ENCODE measurements at places on chromosomes 3 and 15.

GRCh38 chr15:53102483-53102882, 312.3 kb upstream of the ONECUT1 start:
- DNase-seq: no peak

DNA sequence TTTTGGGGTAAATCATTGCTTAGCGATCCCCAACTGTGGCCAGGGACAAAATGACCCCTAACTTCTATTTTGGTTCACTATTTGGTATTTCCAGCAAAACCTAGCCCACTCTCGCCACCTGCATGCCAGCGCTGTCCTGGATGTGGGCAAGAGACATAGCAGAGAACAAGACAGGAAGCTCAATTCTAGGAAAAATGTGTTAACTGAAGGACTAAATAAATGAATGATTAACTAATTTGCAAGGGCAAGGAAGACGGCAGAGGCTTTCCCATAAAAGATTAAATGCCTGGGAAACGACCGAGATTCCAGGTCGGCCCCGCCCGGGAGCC, 408 bp downstream of the NICN1 start:
- DNase-seq: no peak

DNA sequence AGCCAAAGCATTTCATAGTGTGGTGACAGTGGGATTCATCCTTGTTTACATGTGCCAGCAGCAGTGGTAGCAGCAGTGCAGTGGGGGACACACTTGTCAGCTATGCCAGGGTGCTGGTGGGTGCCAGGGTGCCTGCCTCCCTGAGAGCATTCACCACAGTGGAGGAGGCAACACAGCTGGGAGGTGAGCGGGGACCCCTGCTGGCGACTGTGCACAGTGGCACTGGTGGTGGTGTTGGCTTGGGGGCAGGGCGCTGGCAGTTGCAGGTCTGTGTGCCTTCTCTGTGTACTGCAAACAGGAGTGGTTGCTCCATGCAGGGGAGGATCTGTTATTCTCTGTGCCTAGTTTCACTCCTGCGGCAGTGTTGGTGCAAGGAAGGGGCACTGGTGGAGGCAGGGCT, 41.2 kb downstream of the CEP63 start:
- DNase-seq: no peak

- DNase-seq: peak; percentile 68
Observed at GRCh38 chr3:129558772-129559564, 16.0 kb downstream of the H1-8 start.

- no peak for DNase-seq
Observed at GRCh38 chr3:66498687-66499621, 1.9 kb downstream of the LRIG1 start.

GRCh38 chr3:139121513-139122220, 77.0 kb upstream of the PRR23C start:
- no peak for DNase-seq

- DNase-seq: no peak
Observed at GRCh38 chr3:138219255-138219654, 32.2 kb downstream of the ARMC8 start.

- no peak for DNase-seq
Observed at GRCh38 chr3:141941093-141941492, 64.7 kb downstream of the ATP1B3 start.

- no peak for DNase-seq
Observed at GRCh38 chr3:57877116-57877515, 121.0 kb downstream of the SLMAP start.

- no peak for DNase-seq
Observed at GRCh38 chr3:125612668-125613067, 17.4 kb upstream of the OSBPL11 start.

GRCh38 chr3:10950476-10951294, 41.9 kb upstream of the SLC6A1 start:
- DNase-seq: no peak

Data from BJ (cell line).